ENCODE measurements at places on chromosomes 2 and 18.

DNA sequence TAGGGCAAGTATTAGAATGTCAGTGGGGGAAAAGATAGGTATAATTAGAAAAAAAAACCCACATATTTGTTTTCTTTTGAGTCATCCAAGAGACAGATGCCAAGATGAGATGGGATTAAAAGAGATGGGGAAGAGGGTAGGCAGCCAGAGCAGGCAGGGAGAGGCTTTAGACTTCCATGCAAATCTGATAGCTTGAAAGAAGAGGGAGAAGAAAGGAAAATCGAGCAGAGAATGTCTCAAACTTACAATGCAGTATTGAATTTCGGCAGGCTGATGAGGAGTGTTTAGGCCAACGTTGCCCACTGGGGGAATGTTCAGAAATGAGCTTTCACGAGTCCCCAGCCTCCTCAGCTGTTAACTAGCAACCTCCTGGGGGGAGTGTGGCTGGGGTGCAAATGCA lies 91.3 kb downstream of the SPATS2L start:
- H3K4me1 ChIP-seq, result no peaks in the 10 kb centered on the region
- DNase-seq, result no peak
- H3K27me3 ChIP-seq, result no peaks in the 10 kb centered on the region
- H3K27ac ChIP-seq, result no peak overlapping the region
- no peaks in the 10 kb centered on the region for H3K36me3 ChIP-seq

DNA sequence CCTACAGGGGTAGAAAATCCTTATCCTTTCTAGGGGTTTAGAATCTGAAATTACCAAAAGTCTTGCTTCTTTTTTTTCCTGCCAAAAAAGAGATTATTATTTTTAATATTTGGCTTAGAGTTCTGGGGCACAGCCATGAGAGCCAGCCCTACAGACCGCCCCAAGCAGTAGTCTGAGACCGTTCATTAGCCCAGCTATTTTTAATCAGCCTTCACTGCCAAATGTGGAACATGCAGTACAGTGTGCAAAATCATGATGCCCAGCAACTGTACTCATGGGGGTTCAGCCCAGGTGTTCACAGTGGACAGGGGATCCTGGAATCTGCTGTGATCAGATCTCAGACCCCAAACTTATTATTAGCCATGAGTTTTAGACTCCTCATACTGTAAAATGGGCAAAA lies 60.4 kb downstream of the GRB14 start:
- peaks cover 12% of the 10 kb centered on the region for H3K4me1 ChIP-seq
- no peak for DNase-seq
- H3K27me3 ChIP-seq, result no peaks in the 10 kb centered on the region
- H3K36me3 ChIP-seq, result peaks cover 3% of the 10 kb centered on the region
- H3K27ac ChIP-seq, result no peak overlapping the region

GRCh38 chr2:122179492-122180165 lies 424.2 kb downstream of the TSN start:
- no peak for DNase-seq
- H3K27ac ChIP-seq, result no peak overlapping the region
- H3K4me3 ChIP-seq, result no peak overlapping the region
- no peaks in the 10 kb centered on the region for H3K4me1 ChIP-seq

DNA sequence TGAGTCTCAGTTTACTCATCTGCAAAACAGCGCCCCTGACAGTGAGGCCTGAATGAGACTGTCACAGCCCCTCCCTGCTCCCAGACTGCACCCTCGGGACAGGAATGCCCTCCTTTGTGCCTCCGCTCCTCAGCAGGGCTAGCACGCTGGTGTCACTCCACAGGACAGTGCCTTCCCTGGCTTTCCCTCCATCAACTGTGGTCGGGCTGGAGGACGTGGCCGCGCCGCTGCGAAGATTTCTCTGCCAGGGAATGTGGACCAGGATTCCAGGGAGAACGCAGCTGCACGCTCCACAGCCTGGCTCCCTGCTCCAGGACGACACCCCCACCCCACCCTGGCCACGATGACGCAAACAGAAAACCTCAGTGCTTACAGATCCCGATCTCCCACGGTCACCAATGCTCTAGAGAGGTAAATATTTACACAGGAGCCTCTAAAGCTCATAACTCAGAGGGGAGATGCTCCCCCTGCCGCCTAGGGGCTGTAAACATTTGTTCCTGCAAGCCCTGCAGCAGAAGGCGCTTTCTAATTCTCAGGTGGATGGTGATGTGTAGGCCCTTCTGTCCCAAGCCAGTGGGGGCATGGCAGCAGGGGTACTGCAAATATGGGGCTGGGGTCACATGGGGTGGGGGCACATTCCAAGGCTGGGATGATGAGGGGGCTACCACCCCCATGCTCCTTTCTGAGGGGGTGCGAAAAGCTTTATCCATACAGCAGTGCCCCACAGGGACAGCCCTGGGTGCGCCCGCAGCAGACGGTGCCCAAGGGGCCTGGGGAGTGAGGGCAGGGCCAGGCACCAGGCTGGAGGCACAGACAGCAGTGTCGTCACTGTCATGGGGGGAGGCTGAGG lies 12.4 kb downstream of the HS6ST1 start:
- H3K4me3 ChIP-seq, result no peak overlapping the region
- H3K4me1 ChIP-seq, result peaks cover 100% of the 10 kb centered on the region
- H3K36me3 ChIP-seq, result no peaks in the 10 kb centered on the region
- H3K27ac ChIP-seq, result peak overlapping the region; percentile 86
- no peaks in the 10 kb centered on the region for H3K27me3 ChIP-seq
- DNase-seq, result no peak

DNA sequence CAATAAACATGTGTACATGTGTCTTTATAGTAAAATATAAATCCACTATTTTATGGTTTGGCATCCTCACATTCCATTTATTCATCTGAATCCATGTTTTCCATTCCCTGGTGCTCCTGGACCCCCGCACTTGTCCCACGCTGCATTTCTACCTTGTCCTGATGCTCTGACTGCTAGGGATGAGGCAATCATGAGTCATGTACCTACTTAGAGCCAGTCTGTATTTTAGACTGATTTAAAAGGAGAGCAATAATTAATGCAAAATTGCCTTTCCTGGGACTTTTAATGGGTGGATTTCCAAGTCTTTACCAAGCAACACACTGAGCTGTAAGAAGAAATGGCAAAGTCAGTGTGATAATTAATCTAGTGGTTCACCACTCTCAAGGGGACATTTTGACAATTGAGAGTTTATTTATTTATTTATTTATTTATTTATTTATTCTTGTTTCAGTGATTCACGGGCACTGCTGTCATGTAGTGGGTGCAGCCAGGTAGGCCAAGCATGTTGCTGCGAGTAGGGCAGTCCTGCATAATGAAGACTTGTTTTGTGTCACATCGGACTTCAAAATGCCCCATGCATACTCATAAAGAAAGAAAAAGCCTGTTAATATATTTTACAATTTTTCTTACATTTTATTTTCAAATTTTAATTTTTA lies 419.3 kb upstream of the VWC2L start:
- no peaks in the 10 kb centered on the region for H3K36me3 ChIP-seq
- no peaks in the 10 kb centered on the region for H3K27me3 ChIP-seq
- H3K4me3 ChIP-seq, result no peak overlapping the region

DNA sequence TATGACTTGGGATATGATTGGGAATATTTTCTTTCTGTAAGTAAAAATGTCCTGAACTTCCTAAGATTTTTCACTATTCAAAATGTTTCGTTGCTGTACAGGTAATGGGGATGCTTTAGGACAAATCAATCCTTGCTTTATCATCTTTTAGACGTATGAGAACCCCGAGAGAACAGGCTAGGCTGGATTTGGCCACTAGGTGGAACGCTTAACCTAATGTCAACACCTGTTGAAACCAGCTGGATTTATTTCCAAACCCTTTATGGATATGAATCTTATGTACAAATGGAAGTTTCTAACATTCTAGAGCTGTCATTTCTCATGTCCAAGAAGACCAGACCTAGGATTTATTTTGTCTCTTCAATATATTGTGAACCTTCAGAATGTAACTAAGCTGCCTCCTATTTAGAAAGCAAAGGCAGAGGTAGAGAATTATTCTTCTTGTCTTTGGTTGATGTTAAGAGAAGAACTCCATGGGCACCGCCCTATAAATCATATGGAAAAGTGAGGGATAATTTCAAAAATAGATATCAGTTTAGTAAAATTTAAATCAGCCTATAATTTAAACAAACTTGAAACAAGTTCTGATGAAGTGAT lies 96.7 kb downstream of the PMAIP1 start:
- no peaks in the 10 kb centered on the region for H3K4me1 ChIP-seq
- peaks cover 3% of the 10 kb centered on the region for H3K27me3 ChIP-seq
- H3K4me3 ChIP-seq, result no peak overlapping the region
- no peaks in the 10 kb centered on the region for H3K36me3 ChIP-seq
- no peak overlapping the region for H3K27ac ChIP-seq
- DNase-seq, result peak; percentile 62

DNA sequence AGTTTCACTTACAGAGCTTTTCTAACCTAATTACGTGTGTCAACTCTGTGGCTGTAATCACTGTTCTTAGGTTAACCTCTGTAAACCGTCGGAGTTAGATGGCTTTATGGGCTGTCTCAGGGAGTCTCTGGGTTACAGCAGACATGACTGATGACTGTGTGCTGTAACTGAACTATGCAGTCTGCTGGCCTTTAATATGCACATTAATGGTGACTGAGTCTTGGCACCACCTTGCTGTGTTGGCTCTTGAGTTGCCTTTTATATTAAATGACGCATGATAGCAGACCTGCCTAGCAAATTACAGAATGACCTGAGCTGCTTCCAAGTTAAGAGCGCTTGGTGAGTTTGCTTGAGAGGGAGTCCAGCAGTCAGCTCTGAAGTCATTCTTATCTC lies 90.1 kb downstream of the ACKR3 start:
- DNase-seq, result no peak
- no peaks in the 10 kb centered on the region for H3K36me3 ChIP-seq
- no peak overlapping the region for H3K27ac ChIP-seq
- no peak overlapping the region for H3K4me3 ChIP-seq
- H3K4me1 ChIP-seq, result no peaks in the 10 kb centered on the region

GRCh38 chr2:64542071-64543007 lies 18.2 kb downstream of the AFTPH start:
- H3K27me3 ChIP-seq, result no peaks in the 10 kb centered on the region
- H3K27ac ChIP-seq, result no peak overlapping the region
- no peak overlapping the region for H3K4me3 ChIP-seq

- no peaks in the 10 kb centered on the region for H3K27me3 ChIP-seq
- peak overlapping the region; percentile 50 for H3K27ac ChIP-seq
- no peaks in the 10 kb centered on the region for H3K36me3 ChIP-seq
- DNase-seq, result no peak
- no peak overlapping the region for H3K4me3 ChIP-seq
- peaks cover 66% of the 10 kb centered on the region for H3K4me1 ChIP-seq
Measured at GRCh38 chr2:47079515-47080412, 75.3 kb downstream of the STPG4 start.

DNA sequence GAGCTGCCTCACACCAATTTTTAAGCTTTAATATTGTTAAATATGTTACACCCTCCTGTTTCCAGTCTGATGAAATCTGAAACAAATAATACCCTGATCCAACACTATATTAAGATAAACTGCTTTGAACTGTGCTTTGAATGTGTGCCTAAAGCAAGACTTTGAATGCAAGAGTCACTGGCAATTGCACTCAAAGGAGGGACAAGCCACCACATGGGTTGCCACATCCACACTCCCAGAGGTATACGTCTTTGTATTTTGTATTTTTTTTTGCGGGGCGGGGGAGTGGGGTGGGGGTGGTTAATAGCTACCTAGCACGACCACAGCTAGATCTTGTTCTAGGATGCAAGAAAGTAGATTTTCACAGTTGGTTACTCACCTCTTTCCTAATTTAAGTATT lies 1.8 kb upstream of the ZEB2 start:
- no peak overlapping the region for H3K4me3 ChIP-seq
- H3K4me1 ChIP-seq, result peaks cover 13% of the 10 kb centered on the region
- H3K36me3 ChIP-seq, result no peaks in the 10 kb centered on the region
- H3K27me3 ChIP-seq, result no peaks in the 10 kb centered on the region

DNA sequence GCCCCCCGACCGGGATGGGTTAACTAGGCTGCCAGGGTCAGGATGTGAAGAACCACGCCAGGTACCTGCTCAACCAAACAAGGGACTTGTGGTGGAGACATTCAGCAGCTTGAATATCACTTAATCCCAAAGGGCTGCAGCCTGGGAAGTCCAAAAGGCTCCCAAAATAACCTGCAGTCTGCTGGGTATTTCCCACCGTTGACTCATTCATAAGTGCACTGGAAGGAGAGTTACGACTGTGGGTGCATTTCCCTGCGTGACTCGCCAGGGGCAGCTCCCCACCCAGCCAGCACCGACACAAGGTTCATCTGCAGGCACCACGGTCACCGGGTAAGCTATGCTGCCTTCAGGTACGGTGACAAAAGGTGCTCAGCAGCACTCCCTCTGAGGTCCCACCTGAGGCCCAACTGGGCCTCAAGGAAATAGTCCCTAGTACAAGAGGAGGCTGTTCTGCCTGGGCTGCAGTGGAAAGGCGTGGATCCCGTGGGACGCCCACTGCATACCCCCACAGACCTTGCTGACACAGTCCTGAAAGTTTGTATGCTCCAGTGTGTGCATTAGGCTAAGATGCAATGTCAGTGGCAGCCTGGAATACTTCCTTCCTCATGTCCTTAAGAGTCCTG lies 86.5 kb downstream of the UXS1 start:
- no peaks in the 10 kb centered on the region for H3K4me1 ChIP-seq
- H3K36me3 ChIP-seq, result no peaks in the 10 kb centered on the region
- H3K4me3 ChIP-seq, result no peak overlapping the region

DNA sequence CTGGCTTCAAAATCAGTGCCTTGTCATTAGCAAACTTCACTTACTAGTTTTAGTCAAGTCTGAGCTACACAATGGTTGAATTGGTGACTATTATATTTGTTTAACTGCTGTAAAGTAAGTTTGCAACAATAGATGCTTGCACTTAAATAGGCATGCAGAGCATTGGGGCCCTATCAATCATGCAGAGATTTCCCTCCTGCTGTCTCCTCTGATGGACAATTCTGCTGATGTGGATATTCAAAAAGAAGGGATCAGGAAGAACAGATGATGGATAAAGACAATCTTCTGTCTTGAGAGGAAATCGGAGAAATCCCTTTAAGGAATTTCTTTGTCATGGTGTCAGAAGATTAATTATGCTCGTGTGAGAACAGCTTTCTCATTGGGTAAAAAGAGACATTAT lies 89.0 kb downstream of the GREB1L start:
- H3K4me1 ChIP-seq, result no peaks in the 10 kb centered on the region
- H3K27ac ChIP-seq, result no peak overlapping the region
- H3K4me3 ChIP-seq, result no peak overlapping the region
- H3K36me3 ChIP-seq, result no peaks in the 10 kb centered on the region

DNA sequence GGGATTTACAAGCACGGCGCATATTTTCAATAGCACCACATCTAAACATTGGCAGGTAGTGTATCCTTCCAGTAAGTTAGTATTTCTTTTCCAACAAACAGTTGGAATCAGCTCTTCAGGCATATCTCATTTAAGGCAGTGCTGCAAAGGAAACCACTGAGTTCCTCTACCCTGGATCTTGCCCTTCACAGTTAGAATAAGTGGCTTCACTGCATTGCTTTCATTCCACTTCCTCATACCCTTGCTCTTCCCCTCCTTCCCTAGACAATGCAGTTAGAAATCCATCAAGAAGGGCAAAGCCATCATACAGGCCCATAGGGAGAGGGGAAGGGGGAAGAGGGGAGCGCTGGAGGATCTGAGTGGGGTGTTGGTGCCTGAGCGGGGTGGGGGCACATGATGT lies 173.7 kb downstream of the FBXO15 start:
- DNase-seq, result no peak
- no peaks in the 10 kb centered on the region for H3K4me1 ChIP-seq
- H3K4me3 ChIP-seq, result no peak overlapping the region
- H3K27ac ChIP-seq, result no peak overlapping the region
- no peaks in the 10 kb centered on the region for H3K36me3 ChIP-seq

- H3K4me3 ChIP-seq, result no peak overlapping the region
- H3K27ac ChIP-seq, result no peak overlapping the region
- H3K4me1 ChIP-seq, result no peaks in the 10 kb centered on the region
- peak; percentile 34 for DNase-seq
Measured at GRCh38 chr2:118940486-118941120, 1.4 kb upstream of the MARCO start.
